Sigmoid colon (tissue), 7 donors: ENCODE measurements at places on chromosomes 5 and 9. TPM values are rescaled to one million over a fixed set of nuclear protein-coding genes. Genes with fewer than 3 reads are reported as not detected.
A peak's percentile ranks its signal among the peaks of the same experiment; 100 is the strongest.

Gene GTF2H2
- 9.4 TPM for total RNA-seq

Gene IFNB1
- not detected for total RNA-seq

Gene ROR2
- total RNA-seq, result 58.7 TPM

Gene HRCT1
- 6.4 TPM for total RNA-seq

Gene GMCL2
- not detected for total RNA-seq

Gene GPR150
- not detected for total RNA-seq

DNA sequence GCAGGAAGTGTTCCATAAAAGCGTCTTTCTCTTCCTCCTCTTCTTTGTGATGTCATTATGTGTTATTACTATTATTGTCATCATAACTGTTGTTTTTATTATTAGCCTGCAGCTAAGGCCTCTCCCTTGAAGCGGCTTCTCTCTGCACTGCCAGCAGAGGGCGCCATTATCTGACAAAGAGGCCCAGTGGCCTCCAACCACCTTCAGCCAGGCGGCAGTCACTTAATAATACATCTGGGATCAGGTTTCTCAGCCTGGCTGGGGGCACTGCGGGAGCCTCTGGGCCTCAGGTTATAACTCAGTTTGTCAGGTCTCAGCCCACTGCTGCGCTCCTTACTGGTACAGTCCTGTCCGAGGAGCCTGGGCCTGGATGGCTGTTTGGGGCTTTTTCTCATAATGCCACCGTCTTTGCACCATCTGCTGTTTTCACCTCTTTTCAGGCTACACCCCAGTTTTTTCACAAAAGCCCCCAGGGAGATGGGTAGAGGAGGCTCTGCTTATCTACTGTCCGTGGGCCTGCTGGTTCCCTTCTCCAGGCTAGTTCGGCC is 281.9 kb downstream of the NSG2 start:
- no peak for DNase-seq
- H3K4me3 ChIP-seq, result no peak overlapping the region
- H3K27ac ChIP-seq, result no peak overlapping the region
- H3K27me3 ChIP-seq, result peaks cover 27% of the 10 kb centered on the region
- no peaks in the 10 kb centered on the region for H3K4me1 ChIP-seq

GRCh38 chr5:79955941-79956670 is 35.0 kb downstream of the MTX3 start:
- H3K4me1 ChIP-seq, result no peaks in the 10 kb centered on the region
- DNase-seq, result no peak

DNA sequence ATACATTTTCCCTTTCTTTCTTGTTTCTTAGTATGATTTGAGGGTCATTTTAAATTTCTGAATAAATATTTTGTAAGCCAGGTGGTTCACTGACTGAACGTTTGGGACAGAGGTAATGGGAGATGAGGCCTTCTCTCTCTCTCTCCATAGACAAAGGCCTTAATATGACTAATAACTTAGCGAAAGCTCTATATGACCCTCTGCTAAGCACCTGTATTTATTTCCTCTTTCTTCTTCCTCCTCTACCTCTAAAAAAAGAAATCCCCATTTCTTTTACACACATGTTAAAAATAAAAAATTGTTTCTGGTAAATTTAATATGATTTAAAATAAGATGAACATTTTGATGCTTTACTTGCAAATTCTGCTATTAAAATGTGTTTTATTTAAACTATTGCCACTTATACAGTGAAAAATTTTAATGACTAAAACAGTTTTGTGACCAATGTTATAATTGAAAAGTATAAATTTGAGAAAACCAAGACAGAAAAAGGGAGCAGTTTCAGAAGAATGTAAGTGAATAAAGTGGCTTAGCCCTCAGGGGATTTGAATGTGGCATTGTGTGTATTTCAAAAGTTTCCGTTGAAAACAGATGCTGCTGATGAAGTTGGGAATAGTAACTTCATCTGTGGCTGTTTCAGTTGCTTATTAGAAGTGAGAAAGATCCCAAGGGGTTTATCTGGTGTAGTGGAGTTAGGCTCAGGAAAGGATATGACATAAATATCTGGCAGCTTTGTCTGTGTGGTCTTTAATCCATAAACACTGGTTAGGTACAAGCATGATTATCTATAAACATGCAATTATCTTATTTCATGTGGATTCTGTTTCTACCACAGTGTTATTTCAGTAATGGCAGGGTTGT is 128.6 kb upstream of the GRHPR start:
- peaks cover 29% of the 10 kb centered on the region for H3K4me1 ChIP-seq
- H3K27me3 ChIP-seq, result no peaks in the 10 kb centered on the region
- DNase-seq, result no peak
- no peaks in the 10 kb centered on the region for H3K36me3 ChIP-seq

DNA sequence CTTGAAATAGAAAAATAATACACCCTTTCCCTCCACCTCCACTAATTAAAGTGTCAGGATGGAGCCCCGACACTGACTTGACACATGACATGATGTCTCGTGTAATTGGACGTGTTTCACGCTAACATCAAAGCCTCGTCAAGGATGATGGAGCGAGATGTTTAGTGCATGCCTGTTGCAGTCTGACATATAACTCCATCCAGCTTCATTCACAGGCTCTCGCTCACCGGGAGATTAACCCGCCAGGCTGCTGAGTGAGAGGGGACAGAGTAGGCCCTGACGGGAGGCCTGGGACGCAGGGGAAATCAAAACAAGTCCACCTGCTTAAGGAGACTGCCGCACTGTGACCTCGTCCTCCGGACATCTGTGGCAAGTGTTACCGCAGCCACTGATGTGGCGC is 263.5 kb downstream of the SLIT3 start:
- DNase-seq, result no peak
- H3K4me3 ChIP-seq, result no peak overlapping the region

DNA sequence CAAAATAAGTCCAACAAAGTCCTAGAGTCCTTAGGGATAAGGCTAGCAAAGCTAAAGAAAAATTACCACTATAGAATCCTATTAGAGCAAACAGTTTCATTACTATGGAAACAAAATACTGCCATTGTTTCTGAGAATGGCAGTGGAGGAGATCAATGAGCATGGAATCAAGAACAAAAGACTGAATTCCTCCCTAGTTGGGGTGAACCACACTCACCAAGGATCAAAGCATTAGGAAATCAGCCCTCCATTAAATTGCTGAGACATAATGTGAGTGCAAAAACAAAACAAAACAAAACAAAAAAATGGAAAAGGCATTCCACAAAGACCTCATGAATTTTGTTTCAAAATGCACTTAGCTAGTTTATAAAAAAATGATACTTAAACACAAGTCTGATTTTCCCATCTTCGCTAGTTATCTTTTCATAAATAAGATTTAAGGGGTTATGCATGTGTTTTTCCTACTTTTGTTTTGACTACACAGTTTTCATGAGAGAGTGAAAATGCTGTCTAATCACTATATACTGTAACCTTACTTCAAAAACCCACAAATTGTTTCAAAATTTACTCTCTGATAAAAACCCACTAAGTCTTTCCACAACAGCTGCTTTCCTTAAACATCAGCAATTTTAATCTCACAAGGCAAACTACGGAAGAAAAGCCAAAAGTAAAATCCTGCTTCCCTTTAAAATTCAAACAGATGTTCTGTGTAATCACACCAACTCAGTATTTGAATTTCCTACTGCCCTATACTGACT is 9.7 kb downstream of the SERINC5 start:
- no peaks in the 10 kb centered on the region for H3K4me1 ChIP-seq
- H3K36me3 ChIP-seq, result no peaks in the 10 kb centered on the region
- DNase-seq, result no peak
- no peak overlapping the region for H3K4me3 ChIP-seq
- H3K27ac ChIP-seq, result peak overlapping the region; percentile 77
- H3K27me3 ChIP-seq, result no peaks in the 10 kb centered on the region

DNA sequence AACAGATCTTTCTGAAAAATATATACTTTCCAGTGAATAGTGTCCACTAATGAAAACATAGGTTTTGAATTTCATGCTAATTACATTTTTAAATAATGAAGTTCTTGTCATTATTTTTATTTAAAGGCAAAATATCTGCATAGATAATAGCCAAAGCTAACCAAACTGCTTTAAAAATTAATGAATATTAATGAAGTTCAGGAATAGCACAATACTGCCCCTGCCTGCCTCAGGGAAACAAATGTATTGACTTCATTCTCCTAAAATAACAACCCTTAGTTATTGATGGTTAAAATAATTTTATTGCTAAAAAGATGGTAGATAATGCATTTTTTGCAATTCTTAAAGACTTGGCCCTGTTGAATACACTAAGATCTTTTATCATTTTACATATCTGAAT is 103.6 kb upstream of the SSBP2 start:
- no peak overlapping the region for H3K27ac ChIP-seq
- no peaks in the 10 kb centered on the region for H3K27me3 ChIP-seq
- no peak for DNase-seq
- peaks cover 51% of the 10 kb centered on the region for H3K4me1 ChIP-seq
- no peaks in the 10 kb centered on the region for H3K36me3 ChIP-seq

DNA sequence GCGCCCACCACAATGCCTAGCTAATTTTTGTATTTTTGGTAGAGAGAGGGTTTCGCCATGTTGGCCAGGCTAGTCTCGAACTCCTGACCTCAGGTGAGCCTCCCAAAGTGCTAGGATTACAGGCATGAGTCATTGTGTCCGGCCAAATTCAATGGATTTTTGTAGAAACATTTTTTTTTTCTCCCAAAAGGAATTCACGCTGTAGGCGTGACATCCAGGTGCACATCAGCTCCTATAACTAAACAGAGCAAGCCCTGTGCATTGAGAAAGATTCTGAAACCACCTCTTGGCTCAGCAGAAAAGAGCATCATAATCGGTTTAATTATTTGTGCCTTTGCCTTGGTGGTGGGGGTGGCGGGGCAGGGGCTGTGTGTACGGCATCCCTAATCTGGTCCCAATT is 32.9 kb upstream of the DAB2IP start:
- DNase-seq, result no peak
- H3K27me3 ChIP-seq, result no peaks in the 10 kb centered on the region
- peaks cover 24% of the 10 kb centered on the region for H3K4me1 ChIP-seq
- no peaks in the 10 kb centered on the region for H3K36me3 ChIP-seq

DNA sequence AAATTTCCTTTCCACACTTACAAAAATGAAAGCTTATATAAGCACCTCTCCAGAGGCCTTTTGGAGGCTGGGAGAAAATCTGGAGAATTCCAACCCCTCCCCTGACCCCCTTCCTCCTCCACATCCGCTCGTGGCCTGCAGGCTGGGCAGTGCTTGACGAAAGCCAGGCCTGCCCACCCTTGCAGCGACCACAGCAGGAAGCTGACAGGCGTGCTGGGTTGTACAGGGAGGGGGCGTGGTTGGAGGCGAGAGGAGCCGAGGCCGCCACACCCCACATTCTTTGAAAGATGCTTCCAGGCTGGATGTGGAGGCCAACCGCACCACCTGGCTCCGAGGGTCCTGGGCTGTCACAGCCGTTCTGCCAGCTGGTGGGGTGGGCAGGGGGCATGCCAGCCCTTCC is 47.8 kb upstream of the IER5L start:
- H3K4me3 ChIP-seq, result no peak overlapping the region
- no peaks in the 10 kb centered on the region for H3K36me3 ChIP-seq
- H3K27me3 ChIP-seq, result no peaks in the 10 kb centered on the region
- H3K4me1 ChIP-seq, result peaks cover 8% of the 10 kb centered on the region
- no peak overlapping the region for H3K27ac ChIP-seq

- no peaks in the 10 kb centered on the region for H3K4me1 ChIP-seq
- H3K4me3 ChIP-seq, result no peak overlapping the region
- DNase-seq, result no peak
- H3K27me3 ChIP-seq, result peaks cover 20% of the 10 kb centered on the region
- H3K36me3 ChIP-seq, result peaks cover 9% of the 10 kb centered on the region
These were observed 1.4 kb upstream of the QRFP start for GRCh38 chr9:130897848-130898551.

DNA sequence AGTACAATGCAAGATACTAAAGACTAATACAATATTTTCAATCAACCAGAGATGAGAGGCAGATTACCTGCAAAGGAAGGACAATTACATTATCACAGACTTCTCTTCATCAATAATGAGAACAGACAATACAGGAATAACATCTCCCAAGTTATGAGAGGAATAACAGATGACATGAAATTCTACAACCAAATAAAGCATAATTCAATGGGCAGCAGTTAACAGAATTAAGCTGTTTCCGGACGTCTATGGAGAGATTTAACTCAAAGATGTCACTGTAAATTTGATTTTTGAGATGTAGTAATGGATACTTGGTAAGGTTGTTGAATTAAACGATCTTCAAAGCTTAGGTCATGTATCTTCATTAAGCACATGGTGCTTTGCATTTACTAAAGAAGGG is 19.8 kb upstream of the PARP8 start:
- H3K27me3 ChIP-seq, result no peaks in the 10 kb centered on the region
- H3K4me1 ChIP-seq, result no peaks in the 10 kb centered on the region
- H3K27ac ChIP-seq, result no peak overlapping the region
- H3K4me3 ChIP-seq, result no peak overlapping the region
- H3K36me3 ChIP-seq, result no peaks in the 10 kb centered on the region
- no peak for DNase-seq

DNA sequence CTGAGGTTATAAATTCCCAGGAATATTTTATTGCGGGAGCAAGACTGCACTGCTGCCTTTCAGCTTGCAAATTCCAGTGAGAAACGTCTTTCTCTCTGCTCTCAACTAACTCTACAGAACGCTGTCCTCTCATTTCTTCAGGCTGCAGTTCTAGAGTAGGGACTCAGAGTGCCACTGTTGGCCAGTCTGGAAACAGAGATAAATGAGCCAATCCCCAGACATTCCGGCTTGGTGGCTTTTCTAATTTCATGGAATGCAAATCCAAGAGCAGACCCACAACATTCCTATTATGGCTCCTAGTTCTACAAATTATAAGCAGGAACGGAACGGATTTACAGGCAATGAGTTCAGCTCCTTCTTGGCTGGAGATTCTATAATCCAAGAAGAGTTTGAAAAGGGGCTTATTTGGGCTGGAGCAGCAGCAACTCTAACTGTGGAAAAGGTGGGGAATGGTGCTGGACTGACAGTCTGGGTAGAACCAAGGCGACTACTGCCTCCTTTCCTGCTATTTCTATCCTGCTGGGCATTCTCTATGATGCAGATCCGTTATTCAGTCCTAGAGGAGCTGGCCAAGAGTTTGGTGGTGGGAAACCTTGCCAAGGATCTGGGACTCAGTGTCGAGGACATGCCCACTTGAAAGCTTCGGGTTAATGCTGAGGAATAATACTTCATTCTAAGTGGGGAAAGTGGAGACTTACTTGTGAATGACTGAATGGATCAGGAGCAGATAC is 9.3 kb downstream of the PCDHGA12 start:
- peaks cover 7% of the 10 kb centered on the region for H3K36me3 ChIP-seq
- H3K4me3 ChIP-seq, result no peak overlapping the region
- no peak overlapping the region for H3K27ac ChIP-seq
- no peaks in the 10 kb centered on the region for H3K4me1 ChIP-seq

DNA sequence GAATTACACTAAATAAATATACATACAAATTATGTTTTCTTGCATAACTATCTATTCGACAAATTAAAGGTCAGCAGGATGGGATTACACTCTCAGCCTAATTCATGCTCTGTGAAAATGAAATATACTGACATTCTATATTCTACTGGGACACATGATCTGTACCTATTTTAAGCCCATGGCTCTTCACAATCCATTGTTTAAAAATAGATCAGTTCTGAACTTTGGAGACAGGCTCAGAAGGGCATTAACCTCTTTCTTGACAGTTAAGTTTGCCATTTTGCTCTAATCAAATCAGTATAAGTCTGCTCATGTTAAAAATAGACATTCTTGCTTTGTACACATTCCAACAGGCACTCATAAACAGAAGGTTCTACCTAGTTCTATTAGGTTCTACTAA is 361.2 kb downstream of the HCN1 start:
- DNase-seq, result no peak
- H3K27me3 ChIP-seq, result no peaks in the 10 kb centered on the region
- no peaks in the 10 kb centered on the region for H3K4me1 ChIP-seq
- H3K27ac ChIP-seq, result no peak overlapping the region
